GM20000 (cell line): ENCODE measurements at places on chromosomes 4 and X.
A peak's percentile ranks its signal among the peaks of the same experiment; 100 is the strongest.

DNA sequence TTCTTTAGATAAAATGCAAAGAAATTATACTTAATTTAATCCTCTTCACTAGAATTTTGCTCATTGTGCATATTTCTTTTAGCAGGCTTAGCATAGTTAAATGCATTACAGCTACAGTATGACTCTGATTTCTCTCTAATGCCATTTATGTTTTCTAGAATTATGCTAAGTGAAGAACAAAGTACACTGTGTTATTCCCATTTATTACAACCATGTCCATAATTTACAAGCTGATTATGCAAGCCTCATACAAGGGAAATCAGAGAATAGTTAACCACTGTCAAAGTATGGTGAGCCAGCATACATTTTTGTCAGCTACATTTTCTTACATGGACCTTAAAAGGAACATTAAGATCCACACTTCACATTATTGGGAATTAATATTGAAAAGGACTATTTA, 99.1 kb downstream of the MAB21L2 start:
- no peak for DNase-seq

- no peak for DNase-seq
Measured at GRCh38 chr4:168319486-168320019, 1.0 kb upstream of the DDX60 start.

DNA sequence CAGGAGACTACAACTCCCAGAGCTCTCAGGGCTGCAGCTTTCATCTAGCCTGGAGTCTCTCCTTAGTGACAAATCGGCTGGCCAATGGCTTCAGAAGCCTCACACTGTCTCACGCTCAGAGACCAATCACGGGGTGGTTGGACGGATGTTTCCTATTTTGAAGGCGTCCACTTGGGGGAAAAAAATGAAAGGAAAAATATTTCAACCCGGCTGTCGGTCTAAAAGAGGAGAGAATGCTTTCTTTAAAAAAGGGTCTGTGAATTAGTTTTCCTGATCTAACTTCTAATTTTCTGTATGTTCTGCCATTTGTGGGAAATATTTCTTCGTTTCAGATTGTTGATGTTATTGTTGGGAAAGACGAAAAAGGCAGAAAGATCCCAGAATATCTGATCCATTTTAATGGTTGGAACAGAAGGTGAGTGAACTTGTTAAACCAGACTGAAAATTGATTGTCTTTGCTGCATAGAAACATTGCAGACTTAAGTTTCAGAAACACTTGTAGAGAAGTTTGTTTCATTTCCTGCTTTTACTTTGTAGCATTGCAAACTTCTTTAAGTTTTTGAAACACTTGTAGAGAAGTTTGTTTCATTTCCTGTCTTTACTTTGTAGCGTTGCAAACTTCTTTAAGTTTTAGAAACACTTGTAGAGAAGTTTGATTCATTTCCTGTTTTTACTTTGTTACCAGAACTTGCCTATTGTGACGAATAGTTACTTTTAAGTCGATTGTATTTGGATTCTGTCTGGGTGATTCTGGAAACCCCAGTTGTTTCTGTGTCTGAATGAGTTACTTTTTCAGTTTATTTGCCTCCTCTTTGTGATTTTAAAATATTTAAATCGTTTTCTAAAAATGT, 1.6 kb downstream of the MSL3 start:
- DNase-seq = peak; percentile 62

DNA sequence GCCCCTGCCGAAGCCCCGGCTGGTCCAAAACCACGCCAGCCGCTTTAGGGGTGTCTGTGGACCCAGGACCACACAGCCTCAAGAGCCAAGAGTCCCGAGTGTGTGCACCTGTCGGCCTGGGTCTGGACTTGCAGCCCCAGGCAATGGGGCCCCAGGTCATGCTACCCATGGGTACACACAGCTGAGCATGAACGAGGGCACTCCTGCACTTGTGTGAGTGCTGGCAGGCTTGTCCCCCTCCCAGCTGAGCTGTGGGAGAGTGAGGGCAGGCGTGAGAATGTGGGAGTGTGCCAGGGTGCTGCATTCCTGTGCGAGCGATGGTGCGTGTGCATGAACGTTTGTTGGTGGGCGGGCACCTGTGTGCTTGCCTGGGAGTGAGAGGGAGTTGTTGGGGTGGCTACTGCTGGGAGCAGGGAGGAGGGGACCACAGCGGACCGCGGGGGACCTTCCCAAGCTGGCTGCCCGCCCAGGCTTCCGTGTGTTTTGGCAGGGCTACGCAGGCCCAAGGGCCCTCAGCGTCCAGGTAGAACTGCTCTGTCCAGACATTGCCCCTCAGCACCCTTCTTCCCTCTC, 30.8 kb downstream of the BLOC1S4 start:
- DNase-seq = no peak

GRCh38 chrX:37332055-37332454, 17.1 kb upstream of the PRRG1 start:
- no peak for DNase-seq

- DNase-seq = no peak
Measured at GRCh38 chrX:150548251-150548650, 20.2 kb upstream of the MTM1 start.

DNA sequence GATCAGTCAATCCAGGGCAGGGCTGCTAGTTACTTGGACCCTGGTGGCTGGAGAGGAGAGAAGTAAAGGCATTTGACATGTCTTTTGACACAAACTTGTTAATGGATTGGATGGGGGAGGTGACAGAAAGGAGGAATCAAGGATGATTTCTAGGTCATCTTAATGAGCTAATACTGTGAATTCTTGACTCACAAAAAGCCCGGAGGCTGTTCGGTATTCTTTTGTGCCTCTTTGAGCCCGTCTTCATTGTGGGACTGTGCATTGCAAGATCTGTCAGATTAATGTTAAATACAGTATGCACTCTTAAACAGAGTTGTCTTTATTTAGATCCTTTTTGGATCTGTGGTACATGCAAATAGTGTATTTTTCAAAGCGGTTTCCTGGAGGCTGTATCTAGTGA, 25.1 kb downstream of the POLA1 start:
- DNase-seq = no peak

DNA sequence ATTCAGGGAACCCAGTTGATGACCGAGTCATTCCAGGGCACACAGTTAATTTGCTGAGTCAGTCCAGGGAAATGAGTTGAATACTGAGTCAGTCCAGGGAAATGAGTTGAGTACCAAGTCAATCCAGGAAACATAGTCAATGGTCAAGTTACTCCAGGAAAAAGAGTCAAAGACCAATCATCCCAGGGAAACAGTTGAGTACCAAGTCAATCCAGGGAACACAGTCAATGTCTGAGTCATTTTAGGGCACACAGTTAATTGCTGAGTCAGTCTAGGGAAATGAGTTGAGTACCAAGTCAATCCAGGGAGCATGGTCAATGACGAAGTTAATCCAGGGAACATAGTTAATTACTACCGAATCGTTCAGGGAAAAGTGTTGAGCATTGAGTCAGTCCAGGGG, 754.4 kb downstream of the NLGN4X start:
- no peak for DNase-seq

- DNase-seq = peak; percentile 80
Measured at GRCh38 chr4:169269916-169270809, 593 bp downstream of the SH3RF1 start.

GRCh38 chr4:85937507-85937906, 422.3 kb downstream of the MAPK10 start:
- no peak for DNase-seq

DNA sequence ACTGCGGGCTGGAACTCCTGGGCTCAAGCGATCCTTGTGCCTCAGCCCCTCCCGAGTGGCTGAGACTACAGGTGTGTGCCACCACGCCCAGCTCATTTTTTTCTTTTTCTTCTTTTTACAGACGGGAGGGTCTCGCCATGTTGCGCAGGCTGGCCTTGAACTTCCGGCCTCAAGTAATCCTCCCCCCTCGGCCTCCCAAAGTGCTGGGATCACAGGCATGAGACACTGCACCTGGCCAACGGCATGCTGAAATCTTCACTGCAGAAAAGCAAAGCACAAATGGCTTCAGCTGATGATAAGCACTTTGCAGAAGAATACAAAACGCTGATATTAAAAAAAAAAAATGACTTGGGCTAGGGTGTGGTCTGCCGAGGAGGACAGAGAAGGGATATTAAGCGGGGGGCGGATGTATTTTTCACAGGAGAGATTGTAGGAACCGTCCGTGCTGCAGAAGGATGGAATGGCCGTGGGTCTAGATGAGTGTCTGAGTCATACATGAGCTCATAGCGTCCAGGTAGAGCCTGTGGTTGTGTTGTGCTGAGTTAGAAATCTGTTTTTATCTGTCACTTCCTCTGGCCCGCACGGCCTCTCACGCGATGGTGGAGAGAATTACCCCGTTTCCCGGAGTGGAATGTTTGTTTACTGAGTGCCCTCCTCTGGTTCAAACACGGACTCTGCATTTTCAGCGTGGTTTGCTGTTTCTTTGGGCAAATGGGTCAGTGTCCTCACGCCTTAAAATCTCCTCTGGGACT, 8.5 kb upstream of the AKAP17A start:
- peak; percentile 76 for DNase-seq

- no peak for DNase-seq
Measured at GRCh38 chr4:95830651-95831050, 9.2 kb upstream of the PDHA2 start.
